ENCODE measurements at places on chromosomes 5 and 9. TPM values are rescaled to one million over a fixed set of nuclear protein-coding genes. Genes with fewer than 3 reads are reported as not detected.

The IFNA2 gene
- total RNA-seq: not detected

The TLR4 gene
- total RNA-seq: 207 TPM

The SPINK4 gene
- total RNA-seq: not detected

The ERP44 gene
- total RNA-seq: 16.0 TPM
